ENCODE measurements at places on chromosomes 6 and 20.

GRCh38 chr6:127272576-127272975, 5.9 kb downstream of the RNF146 start:
- no peak for DNase-seq

GRCh38 chr6:148868901-148869300, 122.1 kb downstream of the UST start:
- no peak for DNase-seq

- no peak for DNase-seq
These were observed 41.5 kb upstream of the SMIM28 start for GRCh38 chr6:138336221-138336620.

- no peak for DNase-seq
These were observed 78.6 kb downstream of the TPBG start for GRCh38 chr6:82442061-82442719.
